ENCODE measurements at places on chromosomes 12 and 14.

- DNase-seq, result peak; percentile 86
Measured at GRCh38 chr12:57233357-57234232, 4.1 kb downstream of the SHMT2 start.

GRCh38 chr14:100110816-100111215 is 45.6 kb downstream of the EVL start:
- no peak for DNase-seq

GRCh38 chr12:78402366-78403134 is 462.0 kb upstream of the SYT1 start:
- DNase-seq, result peak; percentile 6

- peak; percentile 12 for DNase-seq
Measured at GRCh38 chr14:83828406-83828805, 1701.5 kb upstream of the FLRT2 start.

- no peak for DNase-seq
Measured at GRCh38 chr12:89573051-89573810, 47.4 kb upstream of the POC1B start.

GRCh38 chr12:121004253-121004815 is 12.0 kb downstream of the C12orf43 start:
- DNase-seq, result no peak

DNA sequence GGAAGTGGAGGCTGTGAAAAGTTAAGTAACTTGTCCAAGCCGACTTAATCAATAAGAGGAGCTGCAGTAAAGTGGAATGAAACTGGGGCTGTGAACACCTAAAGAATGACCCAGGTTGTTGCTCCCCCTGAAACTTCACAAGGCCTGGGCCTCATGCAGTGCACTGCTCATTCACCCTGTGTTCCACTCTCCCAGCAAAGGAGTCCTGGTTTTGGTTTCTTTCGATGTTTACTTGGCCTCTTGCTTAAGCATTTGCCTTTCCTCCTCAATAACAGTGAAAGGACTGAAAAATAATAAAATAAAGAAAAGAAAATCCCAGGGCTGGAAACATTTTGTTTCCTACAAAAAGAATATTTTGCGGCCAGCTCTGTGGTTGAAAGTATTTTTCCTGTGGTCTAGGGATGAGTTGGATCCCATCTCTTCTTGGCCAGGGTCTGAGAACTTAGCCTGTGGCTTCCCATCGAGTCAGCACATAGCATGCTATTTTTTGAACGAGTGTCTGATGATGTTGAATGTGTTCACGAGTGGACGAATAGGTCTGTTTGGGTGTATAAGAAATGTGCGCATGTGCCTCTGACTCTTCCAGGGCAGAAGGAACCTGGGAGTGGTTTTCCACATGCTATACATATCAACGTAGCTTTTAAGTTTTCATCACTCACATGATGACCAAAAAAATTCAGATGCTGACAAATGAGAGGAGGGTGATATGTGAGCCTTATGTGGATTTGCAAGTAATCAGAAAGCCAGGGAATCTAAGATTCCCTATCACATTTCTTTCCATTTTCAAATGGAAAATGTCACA is 349.8 kb downstream of the ZFP36L1 start:
- DNase-seq, result peak; percentile 79

- peak; percentile 31 for DNase-seq
Measured at GRCh38 chr14:75450381-75451276, 22.8 kb downstream of the JDP2 start.

DNA sequence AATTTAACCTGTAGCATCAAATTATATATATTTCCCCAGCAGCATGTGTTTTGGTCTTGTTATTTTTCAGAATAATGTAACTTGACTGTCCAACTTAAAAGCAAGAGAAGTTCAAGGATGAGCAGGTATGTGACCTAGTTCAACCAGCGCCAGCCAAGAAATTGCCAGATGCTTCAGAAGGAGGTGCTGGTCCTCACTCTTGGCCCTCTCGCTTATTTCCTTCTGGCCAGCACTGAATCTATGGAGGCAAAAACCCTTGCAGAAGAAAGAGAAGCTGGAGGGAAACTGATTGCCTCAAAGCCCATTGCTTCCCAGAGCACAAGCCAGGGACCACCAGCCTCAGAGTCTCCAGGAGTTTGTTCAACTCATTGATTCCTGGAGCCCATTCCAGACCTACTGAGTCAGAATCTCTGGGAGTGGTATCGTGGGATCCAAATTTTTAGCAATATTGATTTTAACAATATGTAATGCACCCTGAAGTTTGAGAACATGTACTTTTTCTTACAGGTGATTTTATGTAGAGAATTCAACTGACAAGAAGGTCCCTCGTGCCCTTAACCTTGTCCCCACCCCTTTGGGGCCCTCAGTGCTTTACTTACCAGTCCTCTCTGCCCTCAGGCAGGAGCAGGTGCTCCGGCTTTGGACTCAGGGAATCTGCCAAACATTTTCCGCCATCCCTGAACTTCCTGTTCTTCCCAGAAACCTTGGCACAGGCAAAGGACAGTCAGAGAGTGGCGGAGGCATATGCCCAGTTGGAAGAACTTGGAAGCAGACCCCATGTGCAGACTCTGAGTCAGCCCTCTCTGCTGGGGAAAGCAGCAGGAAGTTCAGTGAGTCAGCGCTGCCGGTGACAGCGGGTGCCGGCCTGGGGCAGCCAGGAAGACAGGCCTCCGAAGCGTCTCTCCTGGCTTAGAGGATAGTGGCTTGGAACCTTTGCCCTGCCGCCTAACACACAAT is 10.4 kb downstream of the BEST3 start:
- DNase-seq, result peak; percentile 95

- DNase-seq, result no peak
Measured at GRCh38 chr14:76976240-76977005, 52.1 kb downstream of the IRF2BPL start.

GRCh38 chr12:118315821-118316220 is 56.9 kb downstream of the TAOK3 start:
- no peak for DNase-seq
